ENCODE measurements at places on chromosomes 6 and 20.

DNA sequence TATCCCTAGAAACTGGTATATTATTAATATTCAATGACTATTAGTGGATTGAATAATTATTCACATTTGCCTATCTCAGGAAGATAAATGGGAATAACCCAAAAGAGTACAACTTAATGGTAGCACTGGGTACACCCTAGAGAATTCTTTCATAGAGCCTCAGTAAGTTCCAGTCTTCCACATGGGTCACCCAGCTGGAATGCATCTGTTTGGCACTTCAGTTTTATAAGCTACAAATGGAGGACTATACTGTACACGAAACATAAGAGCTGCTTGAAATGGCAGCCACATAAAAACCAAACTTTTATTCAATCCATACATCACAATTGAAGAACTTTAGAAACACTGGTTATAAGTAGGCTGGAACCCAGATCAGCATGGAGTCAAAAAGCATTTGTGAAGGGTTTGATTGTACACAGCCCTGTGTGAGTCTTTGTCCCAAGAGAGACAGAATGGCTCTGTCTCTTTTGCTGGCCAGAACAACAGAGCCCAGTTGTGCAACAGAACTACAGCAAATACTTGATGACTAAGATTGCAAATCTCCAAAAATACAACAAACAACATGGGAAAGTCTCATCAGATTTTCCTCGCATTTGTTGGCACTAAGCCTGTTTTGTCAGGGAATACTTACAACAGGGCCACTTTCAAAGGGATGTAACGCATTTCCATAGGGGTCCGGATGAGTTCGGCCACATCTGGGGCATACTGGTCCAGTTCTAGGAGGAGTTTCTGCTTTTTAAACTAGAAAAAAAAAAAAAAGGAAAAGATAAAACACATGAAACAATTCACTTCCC, 39.5 kb downstream of the PIGU start:
- DNase-seq, result no peak

DNA sequence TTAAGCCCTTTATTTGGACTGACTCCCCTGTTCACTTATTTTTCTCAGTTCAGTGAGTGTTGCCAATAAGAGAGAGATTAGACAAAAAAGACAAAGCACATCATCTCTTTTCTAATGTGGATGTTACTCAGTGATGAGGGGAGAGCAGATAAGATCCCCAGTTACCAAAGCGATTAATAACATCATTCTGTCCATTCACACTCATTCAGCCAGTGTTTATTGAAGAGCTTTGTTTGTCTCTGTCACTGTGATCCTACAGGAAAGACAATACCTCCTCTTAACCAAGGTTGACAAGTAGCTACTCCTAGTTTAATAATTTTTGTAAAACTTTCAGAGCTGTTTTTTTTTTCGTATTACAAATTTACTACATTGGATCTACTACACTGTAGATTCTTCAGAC, 163.0 kb downstream of the EYA4 start:
- no peak for DNase-seq

DNA sequence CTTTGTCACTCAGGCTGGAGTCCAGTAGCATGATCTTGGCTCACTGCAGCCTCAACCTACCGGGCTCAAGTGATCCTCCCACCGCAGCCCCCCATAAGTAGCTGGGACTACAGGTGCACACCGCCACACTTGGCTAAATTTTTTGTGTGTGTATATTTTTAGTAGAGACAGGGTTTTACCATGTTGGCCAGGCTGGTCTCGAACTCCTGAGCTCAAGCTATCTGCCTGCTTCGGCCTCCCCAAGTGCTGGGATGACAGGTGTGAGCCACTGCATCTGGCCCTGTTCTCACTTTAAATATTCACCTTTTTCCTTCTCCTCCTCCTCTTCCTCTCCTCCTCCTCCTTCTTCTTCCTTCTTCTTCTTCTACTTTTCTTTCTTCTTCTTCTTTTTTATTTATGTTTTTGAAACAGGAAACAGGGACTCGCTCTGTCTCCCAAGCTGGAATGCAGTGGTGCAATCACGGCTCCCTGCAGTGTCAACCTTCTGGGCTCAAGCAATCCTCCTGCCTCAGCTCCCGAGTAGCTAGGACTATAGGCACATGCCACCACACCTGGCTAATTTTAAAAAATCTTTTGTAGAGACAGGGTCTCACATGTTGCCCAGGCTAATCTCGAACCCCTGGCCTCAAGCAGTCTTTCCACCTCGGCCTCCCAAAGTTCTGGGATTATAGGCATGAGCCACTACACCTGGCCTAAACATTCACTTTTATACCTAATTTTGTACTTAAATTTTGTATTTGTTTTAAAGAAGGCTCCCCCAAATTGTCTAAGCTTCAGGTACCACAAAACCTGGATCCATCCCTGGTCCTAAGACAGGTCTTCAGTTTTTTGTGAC, 47.2 kb upstream of the NCOA3 start:
- no peak for DNase-seq

GRCh38 chr6:16199804-16200203, 38.6 kb upstream of the GMPR start:
- no peak for DNase-seq

DNA sequence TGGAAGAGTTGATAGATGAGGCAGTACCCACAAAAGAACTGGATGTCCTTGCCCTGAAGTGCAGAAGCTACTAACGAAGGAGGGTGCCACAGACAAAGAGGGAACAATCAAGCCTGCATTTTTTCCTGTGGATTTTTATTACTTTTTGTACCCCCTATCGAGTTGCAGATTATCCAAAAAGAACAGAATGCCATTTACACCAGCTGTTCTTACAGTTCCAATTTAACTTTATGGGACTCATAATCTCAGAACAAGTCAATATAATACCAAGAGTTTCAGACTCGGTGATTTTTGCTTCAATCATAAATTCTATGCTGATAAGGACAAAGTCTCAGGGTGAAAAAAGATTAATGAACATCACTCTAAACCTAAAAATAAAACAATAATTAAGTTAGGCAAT, 4.0 kb upstream of the CNKSR3 start:
- DNase-seq, result no peak

- no peak for DNase-seq
Measured at GRCh38 chr6:43887906-43888683, 118.1 kb downstream of the VEGFA start.

DNA sequence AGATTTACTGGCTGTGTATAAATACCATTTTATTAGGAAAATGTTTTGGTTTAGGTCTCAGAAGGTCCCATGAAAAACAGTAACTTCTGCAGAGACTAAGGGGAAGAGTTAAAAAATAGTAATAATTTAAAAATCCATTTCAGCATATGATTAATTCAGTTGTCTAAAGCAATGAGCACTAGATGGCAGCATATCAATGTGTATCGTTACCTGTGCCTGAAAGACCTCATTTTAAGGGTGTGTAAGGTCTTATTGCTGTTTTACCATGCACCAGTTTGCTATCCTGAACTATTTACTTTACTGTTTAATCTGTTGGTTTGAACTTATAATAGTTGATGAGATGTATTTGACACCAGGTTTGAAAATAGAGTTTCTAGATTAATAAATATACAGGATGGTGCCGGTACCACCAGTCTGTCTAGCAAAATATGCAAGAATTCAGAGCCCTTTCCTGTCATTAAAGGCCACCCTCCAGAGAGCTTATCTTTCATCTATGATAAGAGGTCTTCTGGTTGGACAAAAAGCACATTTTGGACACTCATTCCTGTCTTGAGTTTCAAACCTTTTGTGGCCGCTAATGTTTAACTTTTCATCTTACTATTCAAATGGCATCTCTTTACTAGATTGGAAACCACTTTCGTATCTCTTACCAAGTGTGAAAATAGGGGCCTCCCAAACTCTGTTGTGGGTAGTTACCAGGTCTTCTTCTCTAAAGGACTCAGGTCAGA, 8.9 kb upstream of the AHI1 start:
- no peak for DNase-seq

All from activated gamma-delta T cell treated with anti-CD3 and anti-CD28 coated beads, Interleukin-2, amount 50 U/mL, for 16 hours (primary cell).